NCI-H1694 (cell line): ENCODE measurements at places on chromosomes 11 and 22.

DNA sequence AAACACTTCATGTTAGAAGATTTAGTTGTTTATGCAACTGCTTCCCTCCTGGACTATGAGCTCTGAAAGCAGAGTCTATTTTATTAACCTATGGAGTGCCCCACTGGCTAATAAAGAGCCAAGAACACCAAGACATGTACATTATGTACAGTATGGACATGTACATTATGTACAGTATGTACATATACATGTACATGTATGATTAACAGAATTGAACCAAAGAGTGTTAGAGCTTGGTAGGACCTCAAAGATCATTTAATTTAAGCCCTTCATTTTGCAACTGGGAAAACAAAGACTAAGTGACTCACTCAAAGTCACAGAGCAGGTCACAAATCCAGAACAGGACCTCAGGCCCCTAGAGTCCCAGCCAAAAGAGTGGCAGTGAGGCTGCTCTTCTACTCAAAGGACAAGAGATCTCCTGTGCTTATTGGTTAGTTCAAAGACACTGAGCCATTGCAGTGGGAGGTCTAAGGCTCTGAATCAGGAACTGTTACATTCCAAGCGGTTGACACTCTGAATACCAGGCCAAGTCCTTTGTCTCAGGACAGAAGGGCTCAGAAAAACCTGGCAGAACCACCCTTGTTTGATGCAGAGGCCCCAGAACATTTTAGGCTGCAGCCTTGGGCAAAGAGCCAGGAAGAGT lies 103.8 kb downstream of the FAM168A start:
- DNase-seq = no peak

DNA sequence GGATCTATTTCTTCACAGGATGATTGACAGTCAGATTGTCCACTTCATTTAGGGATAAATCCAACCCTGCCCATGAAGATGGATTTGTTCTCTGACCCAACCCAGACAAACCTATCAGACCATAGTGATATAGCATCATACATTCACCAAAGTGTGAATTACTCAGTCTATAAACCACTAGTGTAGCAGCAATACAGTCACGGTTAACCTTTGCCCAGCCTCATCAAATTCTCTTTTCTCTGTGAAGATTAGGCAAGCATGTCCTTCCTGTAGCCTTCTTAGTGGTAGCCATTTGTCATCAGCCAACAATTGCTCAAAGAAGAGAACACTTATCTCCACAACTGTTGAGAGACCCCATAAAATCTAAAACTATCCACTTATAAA lies 14.4 kb upstream of the BIRC2 start:
- DNase-seq = no peak

- no peak for DNase-seq
Measured at GRCh38 chr11:78363024-78363619, 54.5 kb downstream of the GAB2 start.

DNA sequence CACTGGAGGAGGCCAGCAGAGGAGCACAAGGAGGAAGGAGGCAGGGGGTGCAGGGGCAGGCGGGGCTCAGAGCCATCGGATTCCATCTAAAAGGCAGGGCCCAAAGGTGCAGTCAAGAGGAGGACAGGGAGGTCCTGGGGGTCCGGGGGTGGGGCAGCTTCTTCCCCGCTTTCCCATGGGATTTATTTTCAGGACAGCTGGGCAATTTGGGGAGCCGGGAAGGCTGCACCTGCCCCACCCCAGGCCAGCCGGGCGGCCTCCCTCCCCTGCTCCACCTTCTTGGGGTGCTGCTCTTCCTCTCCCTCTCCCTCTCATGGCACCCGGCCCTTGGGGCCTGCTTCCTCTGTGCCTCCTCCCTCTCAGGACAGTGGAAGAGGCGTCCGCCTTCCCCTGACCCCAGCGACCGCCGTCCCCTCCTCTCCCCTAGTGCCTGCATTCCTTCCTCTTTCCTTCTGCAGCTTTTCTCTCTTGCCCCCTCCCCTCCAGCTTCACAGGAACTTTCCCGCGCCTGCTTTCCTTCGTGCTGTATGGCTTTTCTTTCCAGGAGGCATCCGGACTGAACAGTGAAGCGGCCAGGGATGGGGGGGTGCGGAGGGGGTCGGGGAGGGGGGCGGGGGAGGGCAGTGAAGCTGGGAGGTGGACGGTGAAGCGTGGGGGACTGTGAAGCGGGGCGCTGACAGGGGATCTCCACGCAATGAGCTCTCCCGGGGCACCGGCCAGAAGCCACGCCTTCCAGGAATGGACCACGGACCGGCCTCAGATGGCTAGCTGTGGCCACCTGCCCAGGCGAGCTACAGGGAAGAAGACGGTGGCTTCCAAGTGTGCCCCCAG lies 26.9 kb downstream of the APOBEC3H start:
- no peak for DNase-seq

DNA sequence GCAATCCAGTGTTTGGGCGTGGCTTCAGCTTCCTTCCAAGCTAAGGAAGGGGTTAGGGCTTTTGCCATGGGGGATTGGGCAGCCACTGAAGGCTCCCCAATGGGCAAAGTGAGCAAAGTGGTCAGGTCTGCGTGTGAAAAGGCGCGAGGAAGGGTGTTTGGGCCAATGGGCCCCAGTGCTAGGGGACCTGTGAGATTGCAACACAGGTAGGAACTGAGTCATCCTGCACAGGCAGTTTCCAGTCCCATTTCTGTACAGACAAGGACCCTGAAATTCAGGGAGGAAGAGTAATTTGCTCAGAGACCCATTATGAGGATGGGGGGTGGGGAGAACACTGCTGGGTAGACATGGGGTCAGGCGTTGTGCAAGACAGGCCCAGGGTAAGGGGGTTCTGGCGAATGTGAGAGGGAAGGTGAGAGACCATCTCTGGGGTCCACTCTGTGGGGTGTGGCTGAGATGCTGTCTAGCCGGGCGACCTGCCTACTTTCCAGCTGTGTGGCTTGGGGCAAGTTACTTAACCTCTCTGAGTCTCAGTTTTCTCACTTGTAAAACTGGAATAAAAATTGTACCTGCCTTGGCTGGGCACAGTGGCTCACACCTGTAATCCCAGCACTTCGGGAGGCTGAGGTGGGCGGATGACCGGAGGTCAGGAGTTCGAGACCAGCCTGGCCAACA lies 7.3 kb downstream of the CCDC88B start:
- DNase-seq = no peak

- DNase-seq = no peak
Measured at GRCh38 chr11:30406978-30407762, 84.3 kb downstream of the ARL14EP start.

DNA sequence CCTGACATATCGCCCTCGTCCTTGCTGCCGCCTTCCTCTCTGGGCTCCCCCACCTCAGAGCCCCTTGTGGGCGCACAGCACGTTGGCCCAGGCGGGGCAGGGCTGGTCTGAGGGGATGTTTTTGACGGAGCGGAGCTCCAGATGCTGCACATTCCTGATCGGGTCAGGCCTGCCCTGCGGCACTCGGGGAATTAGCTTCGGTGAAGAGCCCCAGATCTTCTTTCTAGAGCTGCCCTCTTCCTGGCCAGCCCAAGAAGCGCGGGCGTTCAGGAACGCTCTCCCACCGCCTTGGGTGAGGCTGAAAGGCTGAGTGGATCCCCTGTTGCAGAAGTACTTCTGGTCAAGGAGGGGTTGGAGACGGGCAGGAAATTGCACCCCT lies 12.1 kb downstream of the YPEL4 start:
- no peak for DNase-seq

- no peak for DNase-seq
Measured at GRCh38 chr22:45246060-45246985, 5.6 kb upstream of the KIAA0930 start.

DNA sequence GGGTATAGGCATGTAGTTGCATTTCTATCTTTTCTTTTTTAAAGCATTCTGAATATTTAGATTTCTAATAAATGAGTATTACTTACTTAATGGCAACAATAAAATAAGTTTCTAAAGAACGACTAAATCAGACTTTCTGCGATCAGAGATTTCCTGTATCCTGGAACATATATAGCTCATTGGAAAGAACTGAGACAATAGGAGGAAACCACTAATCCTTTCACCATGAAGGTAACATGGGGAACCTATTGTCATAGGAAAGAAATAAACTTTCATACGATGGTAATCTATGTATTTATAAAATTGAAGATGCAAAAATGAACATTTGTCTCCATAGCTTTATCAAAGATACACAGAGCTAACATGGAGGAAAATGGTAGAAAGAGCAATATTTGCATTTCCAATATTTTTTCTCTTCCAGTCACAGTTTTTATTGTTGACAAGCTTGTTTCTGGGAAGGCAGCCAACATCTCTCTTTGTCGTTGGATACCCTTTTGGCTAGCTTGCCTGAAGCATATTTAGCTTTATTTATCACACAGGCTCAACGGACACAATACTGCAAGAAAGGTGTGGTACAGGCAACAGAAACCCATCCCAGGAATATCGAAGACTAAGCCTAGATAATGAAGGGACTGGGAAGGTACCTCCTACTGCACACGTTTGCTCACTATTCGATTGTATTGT lies 293.3 kb upstream of the MPPED2 start:
- DNase-seq = peak; percentile 79

- DNase-seq = no peak
Measured at GRCh38 chr11:44577231-44577830, 11.9 kb downstream of the CD82 start.

DNA sequence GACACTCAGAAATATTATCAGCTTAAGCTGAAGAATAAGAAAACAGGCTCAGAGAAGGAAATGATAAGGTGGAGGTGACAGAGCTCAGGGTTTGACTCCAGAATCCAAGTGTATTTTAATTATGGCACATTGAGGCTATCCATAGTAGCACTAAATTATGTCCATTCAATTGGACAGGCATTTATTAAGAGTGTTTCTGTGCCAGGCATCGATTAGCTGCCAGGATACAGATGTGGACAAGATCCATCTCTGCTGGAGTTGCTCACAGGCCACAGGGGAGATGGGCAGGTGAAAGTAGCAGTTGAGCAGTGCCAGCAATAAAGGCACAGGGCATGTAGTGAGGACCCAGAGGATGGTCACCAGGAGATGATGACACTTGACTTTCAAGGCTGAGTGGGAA lies 592.5 kb downstream of the INSC start:
- no peak for DNase-seq

GRCh38 chr11:19187833-19188258 lies 13.9 kb downstream of the CSRP3 start:
- no peak for DNase-seq

DNA sequence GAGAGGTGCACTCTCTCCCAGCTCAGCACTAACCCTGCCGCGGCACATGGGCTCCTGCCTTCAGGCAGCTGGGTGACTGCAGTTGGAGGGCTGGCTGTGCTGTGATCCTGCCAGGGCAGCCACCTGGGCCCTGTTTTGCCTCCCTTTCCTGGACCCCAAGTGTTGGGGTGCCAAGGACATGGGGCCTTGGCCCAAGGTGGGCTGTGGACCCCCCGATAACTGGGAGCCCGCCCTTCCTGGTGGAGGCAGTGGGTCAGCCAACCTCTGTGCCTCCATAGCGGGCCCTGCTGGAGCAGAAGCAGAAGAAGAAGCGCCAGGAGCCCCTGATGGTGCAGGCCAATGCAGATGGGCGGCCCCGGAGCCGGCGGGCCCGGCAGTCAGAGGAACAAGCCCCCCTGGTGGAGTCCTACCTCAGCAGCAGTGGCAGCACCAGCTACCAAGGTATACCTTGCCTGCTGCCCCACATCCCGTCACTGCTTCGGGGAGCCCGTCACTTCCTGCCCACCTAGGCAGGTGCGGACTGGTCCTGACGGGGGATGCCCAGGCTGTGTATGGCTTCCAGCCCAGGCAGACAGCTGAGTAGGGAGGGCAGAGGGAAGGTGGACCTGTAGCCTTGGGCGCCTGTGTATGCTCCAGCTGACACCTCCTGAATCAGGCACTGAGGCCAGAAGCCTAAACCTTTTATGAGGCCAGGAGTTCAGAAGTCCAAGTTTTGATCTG lies 8.9 kb downstream of the TUB start:
- no peak for DNase-seq

GRCh38 chr22:20965104-20965887 lies 1.8 kb upstream of the AIFM3 start:
- no peak for DNase-seq

DNA sequence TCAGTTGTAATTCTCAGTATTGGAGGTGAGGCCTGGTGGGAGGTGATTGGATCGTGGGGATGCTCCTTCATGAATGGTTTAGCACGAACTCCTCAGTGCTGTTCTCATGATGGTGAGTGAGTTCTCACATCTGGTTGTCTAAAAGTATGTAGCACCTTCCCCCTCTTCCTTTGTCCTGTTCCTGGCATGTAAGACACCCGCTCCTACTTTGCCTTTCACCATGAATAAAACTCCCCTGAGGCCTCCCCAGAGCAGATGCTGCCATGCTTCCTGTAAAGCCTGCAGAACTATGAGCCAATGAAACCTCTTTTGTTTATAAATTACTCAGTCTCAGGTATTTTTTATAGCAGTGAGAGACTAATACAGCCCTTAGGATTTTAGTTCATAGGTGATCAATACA lies 191.5 kb downstream of the MAML2 start:
- no peak for DNase-seq

GRCh38 chr11:79088967-79089366 lies 351.9 kb downstream of the TENM4 start:
- DNase-seq = no peak

DNA sequence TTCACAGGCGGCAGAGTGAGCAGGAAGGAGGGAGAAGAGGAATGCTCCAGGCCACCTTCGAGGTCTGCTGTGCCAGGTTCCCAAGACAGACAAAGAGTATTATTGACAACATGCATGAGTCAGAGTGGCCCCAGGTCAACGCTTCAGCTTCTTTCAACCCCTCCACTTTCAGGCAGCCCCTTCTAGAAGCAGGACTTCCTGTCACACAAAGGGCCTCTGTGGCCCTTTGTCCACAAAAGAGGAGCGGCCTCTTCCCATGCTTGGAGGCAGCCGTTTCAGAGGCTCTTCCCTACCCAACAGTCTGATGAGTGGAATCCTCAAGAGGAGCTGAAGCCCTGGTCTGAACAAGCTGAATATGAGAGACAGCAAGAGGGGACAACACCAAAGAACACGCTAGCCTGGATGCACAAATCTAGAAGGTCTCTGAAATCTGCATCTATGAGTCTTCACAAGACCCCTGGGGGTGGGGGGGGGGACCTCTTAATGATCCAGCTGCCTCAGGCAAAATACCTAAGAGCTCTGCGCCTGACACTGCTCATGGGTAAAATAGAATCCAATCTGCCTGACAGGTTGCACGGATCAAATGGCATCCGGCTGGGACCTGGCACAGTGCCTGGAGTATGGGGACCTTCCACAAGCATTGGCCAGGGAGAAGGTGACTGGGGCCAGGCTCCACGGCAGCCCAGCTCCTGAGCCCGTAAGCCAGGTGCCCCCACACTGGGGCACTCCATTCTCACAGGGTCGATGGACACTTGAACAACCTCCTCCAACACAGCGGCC lies 67.5 kb downstream of the PACSIN2 start:
- peak; percentile 75 for DNase-seq

GRCh38 chr11:118310271-118310670 lies 5.7 kb downstream of the CD3E start:
- DNase-seq = no peak

DNA sequence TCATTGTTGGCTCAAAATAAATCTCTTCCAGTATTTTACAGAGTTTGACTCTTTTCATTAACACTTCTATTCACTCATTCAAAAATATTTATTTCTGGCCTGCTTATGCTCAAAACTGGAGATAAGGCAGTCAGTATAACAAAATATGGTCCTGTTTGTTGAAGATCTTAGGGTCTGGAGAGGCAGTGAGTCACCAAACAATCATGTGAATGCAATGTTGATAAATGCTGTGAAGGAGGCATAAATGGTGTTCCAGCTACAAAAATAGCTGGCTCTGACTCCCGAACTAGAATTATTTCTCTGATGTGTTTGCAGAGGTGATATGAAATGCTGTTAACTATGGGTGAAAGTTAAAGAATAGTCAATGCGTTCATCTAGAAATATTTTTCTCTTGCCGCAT lies 390.6 kb downstream of the AASDHPPT start:
- no peak for DNase-seq
